ENCODE measurements at places on chromosomes 5 and 9.

GRCh38 chr9:102482776-102483175, 512.4 kb upstream of the CYLC2 start:
- no peak for DNase-seq

DNA sequence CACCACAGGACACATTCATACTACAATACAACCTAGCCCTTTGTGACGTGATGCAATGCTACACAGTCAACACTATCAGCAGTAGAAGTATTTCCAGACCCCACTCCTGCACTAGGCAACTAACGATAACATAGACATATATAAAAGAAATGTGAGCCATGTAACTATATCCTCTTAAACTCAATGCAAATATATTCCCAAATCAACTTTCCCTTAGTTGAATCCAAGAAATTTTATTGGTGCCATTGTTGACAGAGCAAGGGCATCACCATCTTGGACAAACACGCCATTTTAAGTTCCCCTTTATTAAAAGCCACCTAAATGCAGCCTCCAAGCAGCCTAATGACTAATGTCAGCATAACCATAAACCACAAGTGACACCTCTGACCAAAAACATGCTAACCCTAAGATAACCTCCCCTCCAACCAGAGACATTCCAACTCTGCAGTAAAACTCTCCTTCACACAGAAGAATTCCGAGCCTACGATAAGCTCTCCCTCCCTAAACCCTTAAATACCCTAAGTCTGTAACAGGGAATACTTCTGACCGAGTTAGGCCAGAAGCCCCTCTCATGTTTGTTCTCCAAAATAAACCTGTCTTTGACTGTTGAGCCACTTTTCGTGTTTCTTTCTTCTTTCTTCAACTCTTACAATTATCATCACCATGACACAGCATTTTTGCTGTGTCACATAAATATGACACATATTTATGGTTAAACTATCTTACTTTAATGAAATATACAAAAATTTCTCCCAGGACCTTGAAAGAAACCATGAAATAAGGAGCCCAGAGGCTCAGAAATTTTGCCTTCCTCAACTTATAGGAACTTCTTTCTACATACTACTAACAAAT, 1497.8 kb downstream of the EFNA5 start:
- DNase-seq, result no peak

DNA sequence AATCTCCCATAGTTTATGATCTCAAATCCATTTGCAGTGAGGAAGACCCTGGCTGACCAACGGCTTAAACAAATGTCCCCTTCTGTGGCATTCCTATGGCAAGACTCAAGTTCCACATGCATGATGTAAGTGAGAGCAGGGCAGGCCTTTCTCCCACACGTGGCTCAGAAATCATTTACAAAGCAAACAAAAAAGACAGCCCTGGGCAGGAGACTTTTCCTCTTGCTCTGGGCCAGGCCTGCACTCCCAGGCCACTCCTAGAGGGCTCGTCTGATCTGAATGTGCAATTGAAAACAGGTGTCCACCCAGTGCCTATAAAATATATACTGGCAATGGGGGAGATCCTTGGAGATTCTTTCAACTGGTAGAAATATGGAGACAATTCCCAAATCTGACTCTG, 123.1 kb downstream of the DMRT2 start:
- DNase-seq, result no peak

DNA sequence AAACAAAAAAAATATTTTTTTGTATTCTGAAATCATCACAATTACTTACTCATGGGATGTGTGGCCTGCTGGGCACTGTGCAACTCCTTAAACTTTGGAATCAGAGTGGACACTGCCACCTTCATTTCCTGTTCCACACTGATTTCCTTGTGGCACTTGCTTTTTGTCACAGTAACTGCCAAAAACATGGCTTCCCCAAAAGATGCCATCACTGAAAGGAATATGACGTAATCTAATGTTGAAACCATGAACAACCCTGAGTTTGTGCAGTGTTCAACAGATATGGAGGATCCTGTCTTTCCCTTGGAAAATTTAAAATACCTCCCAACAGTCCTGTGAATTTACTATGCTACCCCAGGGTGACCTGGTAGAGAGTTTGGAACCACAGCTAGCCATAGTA, 12.6 kb upstream of the IL12B start:
- DNase-seq, result no peak

DNA sequence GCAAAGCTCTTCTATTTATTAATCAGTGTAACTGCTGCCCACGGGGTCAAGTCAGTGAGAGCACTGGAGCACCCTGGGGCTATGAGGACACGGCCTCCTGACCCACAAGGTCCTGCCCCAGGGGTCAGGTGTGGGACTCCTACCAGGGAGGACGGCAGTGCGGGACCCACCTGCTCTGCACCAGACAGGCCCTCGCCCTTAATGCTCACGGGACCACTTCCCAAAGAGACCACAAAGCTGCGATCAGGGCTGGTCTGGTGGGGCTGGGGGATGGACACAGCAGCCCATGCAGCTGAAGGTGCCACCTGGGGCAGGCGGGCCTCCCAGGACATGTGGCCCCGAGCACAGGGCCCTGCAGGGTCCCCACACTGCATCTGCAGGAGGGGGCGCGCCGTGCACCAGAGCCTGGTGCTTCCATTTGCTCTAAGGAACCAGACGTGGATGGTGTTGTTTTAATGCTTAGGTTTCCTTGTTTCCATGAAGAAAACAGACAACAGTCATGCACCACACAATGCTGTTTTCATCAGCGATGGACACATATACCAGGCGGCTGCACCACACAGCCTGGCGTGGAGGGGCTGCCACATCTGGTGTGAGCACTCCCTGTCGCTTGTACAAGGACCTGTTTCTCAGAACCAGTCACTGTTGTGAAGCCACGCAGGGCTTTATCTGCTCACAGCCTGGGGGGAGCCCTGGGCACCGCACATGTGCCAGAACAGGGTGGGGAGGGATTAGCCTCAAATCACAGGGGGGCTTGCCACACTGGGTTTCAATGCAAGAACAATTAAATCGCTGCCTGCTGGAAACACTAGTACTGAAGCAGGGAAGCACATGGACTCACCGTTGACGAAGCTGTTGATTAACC, 22.6 kb downstream of the CLPTM1L start:
- DNase-seq, result no peak

- no peak for DNase-seq
Observed at GRCh38 chr9:15475923-15476536, 34.7 kb downstream of the PSIP1 start.

- no peak for DNase-seq
Observed at GRCh38 chr9:115972362-115972761, 181.2 kb upstream of the PAPPA start.

- no peak for DNase-seq
Observed at GRCh38 chr9:135506327-135507103, 6.0 kb downstream of the MRPS2 start.

- no peak for DNase-seq
Observed at GRCh38 chr9:99235069-99235468, 13.0 kb downstream of the SEC61B start.

DNA sequence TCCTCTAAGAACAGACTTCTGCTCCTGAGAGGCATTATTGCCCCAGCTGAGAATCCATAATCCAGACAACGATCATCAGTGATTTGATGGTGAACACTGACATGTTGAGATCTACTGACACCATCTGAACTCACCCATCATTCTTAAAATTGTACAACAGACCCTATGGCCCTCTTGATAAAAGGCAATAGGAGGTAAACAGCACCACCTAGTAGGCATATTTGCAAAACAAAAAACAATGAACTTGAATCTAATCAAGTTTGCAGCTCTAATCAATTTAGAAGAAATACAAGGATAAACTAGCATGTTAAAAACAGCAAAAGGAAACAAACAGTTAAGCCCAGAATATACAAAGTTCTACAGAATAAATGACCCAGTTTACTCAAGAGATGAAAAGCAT, 89.6 kb downstream of the SFXN1 start:
- DNase-seq, result no peak

DNA sequence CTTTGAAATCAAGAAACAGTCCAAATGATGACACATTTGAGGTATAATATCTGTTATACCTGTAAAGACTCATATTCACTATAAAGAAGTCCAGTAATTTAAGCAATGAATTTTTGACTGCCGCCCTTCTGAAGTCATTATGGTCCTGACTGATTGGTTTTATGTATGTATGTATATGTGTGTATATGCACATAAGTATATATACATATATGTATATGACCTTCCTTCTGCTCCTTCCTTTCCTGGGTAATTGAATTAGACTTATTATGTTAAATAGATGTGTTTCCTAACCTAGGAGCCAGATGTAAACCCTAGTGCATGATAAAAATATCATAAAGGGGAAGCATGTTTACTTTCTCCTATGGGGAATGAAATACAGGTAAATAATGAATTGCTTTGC, 343.1 kb upstream of the BRINP1 start:
- DNase-seq, result no peak

GRCh38 chr9:110750272-110750671, 81.7 kb downstream of the MUSK start:
- no peak for DNase-seq

- DNase-seq, result no peak
Observed at GRCh38 chr5:79990205-79990597, 861 bp downstream of the MTX3 start.

GRCh38 chr9:31536471-31536870, 848.0 kb upstream of the ACO1 start:
- DNase-seq, result no peak

GRCh38 chr5:169701910-169702451, 64.9 kb downstream of the DOCK2 start:
- no peak for DNase-seq

GRCh38 chr5:38670878-38671277, 114.4 kb upstream of the LIFR start:
- DNase-seq, result no peak
